Mesenteric fat pad (tissue), 1 donor: ENCODE measurements at places on chromosomes 7 and 10.

DNA sequence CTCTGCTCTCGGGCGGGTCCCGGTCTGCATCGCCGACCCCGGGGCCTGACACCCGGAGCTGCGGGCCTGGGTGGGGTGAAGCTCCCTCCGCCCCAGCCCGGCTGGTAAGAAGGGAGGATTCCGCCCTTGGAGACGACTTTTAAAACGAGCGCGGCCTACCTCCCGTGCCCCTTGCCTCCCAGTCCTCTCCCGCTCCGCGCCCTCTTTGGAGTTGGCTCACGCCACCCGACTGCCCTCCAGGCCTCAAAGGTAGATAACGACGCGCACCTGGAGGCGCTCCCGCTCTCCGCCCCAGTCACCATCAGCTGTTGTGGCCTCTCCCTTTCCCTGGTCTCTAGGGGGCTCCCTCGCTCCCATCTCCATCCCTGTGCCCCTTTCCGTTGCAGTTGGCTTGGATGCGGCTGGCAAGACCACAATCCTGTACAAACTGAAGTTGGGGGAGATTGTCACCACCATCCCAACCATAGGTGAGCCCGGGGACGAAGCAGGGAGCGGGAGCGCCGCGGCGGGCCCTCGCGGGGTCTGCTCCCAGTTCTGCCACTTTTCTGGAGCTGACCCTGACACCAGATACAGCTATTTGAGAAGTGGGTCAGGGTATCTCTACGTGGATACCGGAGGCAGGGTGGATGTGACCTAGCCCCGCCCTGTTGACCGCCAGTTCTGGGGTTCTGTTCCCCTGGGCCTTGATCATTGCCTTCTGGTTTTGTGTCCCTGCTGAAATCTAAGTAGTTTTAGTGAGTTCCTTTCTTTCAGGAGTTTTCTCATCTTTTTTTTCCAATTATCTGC lies 679 bp downstream of the ARF5 start:
- no peak for DNase-seq

DNA sequence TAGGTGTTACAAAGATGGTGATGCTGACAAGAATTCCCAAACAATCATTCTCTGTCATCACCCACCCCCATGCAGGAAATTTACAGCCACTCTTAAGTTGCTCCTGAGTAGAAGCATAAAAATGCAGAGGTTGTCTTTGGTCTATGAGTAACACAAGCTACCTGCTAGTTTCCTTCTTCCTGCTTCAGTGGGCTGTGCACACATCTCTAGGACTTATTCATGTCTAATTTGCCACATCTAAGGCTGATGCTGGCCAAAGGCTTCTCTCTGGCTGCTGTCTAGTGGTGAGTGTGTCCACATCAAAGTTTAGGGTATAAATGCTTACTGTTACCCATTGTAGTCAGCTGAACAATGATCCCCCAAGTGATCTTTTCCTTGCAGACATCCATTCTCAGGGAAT lies 662.5 kb downstream of the TYW1 start:
- no peak for DNase-seq

DNA sequence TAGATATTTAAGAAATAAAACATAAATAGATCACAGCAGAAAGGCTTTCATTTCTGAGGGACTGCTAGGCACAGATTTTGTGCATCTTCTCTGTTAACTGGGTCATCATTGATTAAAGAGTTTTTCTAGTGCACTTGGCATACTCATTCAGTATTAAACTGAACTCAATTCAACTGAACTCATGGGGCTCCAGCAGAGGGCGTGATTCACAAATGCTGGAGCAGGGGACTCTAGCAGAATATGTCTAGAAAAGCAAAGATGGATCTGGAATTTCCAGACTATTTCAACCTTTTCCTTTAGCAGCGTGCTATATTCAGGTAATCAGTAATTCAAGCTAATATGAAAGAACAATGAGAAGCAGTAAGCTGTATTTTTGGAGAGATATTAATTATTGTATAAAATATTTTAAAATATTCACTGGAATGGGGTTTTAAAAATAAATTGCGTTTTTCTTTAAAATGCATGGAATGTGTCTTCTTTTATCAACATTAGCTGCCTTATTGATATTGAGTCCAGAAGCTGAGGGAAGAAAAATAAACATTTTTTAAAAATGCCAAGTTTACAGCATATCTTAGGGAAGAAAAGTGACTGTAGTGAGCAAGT lies 296.8 kb upstream of the CACNA2D1 start:
- no peak for DNase-seq

GRCh38 chr7:106916679-106917078 lies 51.6 kb downstream of the PIK3CG start:
- DNase-seq = no peak

GRCh38 chr7:136870866-136871487 lies 2.5 kb downstream of the CHRM2 start:
- DNase-seq = no peak

GRCh38 chr7:5303061-5303460 lies 20.3 kb downstream of the SLC29A4 start:
- DNase-seq = no peak

- no peak for DNase-seq
These were observed 23.3 kb upstream of the ASCC1 start for GRCh38 chr10:72239409-72239808.

DNA sequence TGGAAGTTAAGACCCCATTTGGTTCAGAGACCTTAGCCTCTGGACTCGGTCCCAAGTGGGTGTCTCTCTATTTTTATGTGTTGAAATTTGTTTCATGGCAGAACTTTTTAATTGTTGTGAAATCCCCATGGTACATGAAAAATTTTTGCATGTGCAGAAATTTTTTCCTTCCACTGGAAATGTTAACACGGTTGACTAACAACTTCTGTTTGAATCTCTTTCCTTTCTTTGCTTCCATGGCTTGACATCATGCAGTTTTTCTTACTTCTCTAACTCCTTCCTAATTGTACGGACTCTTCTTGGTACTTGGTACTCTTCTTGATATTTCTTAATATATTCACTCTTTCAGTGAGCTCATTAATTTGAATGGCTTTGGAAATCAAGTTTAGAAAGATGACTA lies 18.3 kb downstream of the MDFIC start:
- no peak for DNase-seq

- DNase-seq = no peak
These were observed 18.1 kb upstream of the PAXIP1 start for GRCh38 chr7:155020996-155021395.
